ENCODE measurements at places on chromosomes 6 and 20.

DNA sequence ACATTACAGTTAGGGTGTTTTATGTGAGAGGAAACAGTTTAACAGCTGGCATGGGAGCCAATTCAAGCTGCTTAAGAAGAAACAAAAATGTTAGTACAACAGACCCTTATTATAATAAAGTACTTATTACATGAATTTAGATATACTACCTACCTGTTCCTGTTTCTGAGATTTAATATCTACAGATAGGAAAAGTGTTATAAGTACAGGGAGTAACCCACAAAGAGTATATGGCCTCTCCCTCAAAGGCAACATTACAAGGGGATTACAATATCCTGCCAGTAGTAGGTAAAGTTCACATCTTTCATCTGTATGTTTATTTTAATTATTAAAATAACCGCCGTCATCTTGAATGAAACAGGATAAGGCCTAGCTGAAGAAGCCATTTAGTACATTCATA is 1.8 kb upstream of the ME1 start:
- DNase-seq = no peak

- no peak for DNase-seq
Observed at GRCh38 chr20:43974695-43975094, 60.0 kb downstream of the TOX2 start.

DNA sequence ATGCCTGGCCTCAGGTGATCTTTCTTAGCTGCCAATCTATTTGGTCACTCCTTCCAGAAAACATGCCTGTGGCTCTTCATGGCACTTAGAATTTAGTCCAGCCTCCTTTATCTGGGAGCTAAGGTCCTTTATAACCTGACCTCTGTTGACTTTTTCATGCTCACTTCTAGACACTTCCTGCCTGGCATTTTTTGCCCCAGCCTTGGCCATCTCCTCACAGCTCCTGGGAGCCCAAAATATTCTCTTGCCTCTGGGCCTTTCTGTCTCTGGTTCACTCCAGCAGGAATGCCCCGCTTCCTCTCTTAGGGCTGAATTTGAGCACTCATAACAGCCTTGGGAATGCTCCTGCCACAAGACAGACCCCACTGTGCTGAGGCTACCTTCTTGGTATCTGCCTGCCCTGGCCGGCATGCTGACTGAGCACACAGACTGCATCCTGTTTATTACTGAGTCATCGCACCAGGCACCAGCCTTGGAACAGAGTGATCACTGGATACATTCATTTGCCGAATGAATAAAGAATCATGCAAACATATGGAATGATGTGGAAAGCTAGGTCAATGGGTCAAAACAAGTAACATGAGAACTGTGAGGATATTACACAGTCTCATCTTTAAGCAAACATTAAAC is 5.8 kb upstream of the EEF1E1 start:
- no peak for DNase-seq

GRCh38 chr20:18284805-18285533 is 3.4 kb upstream of the ZNF133 start:
- DNase-seq = no peak

DNA sequence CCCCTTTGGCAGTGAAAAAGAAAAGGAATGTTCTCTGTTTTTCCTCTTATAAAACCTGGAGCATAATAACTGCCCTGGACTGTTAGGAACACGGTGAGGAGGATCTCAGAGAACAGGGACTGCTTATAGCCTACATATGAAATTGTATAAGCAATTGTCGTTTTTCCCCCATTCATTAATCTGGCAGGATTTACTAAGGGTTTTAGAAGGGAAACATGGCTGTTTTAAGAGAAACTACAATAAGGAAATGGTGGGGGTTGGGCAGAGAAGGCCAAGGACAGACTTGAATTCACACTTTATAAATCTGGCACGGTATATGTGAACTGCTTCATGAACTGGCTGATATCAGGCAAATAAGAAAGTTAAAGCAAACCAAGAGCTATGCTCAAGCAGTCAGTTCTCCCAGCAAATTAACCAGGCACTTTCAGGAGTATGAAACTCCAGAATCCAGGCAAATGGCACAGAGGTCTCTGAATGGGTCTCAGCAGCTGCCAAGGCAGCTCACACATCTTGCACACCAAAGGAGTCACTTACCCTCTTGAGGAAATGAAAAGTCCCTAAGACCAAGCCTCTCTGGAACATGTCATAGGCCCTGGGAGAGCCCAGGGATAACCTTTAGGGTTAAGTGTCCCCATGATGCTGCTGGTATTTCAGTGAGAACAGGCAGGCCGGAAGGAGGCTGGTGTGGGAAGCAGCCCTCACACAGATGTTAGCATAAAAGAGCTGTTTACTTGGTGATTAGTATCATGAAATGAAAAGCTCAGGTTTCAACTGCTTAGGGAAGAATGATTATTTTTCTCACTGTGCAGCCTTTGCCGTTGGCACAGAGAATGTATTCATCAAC is 260.5 kb upstream of the MARCKS start:
- no peak for DNase-seq

DNA sequence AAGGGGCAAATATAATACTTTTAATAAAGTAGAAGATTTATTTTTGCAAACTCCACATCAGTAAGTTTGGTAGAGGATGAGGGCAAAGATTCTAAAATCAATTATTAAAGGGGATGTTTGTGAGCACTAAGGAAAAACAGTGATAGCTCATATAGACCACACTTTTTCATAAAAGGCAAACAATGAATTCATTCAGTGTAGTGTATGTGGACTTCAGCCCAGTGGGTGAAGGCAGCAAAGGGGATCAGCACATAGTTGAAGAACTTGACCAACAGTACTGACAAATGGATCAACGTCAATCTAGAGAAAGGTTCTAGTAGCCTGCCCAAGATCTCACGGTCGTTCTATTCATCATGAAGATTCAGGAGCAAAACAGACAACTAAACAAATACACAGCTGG is 45.3 kb downstream of the MAK start:
- DNase-seq = no peak

DNA sequence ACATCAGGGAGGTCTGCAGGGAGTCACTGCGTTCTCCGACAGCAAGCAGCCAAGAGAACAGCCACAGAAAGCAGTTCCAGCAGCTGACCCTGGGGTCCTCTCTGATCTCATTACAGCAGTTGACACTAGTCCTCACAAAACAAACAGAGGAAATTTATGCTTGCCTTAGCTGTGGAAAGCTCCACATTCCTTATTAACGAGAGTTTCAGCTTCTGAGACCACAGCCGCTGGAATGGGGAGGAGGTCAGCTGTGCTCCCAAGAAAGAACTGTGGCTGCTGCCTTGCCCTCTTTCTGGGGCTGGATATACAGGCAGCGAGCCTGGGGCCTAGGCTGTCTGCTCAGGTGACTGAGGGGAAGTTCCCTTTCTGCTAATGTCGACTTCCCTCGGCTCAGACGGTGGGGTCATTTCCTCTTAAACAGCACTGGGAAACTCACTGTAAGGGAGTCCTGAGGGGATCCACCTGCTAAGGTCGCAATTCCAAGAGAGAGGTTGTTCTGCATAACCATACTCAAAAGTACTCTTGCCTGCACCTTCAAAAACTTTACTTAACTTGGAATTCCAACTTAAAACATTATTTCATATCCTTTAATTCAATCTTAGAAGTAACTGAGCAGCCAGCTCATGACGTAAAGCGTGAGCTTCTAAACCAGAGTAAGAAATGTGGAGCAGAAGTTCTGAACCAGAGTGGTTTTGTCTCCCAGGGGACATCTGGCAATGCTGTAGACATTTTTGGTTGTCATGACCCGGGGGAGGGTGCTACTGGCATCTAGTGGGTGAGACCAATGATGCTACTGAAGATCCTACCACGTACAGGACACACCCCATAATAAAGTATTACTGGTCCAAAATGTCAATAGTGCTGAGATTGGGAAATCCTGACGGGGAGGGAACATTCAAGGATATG is 80.3 kb downstream of the BACH2 start:
- peak; percentile 58 for DNase-seq

GRCh38 chr6:139325686-139326085 is 33.9 kb upstream of the TXLNB start:
- DNase-seq = no peak

GRCh38 chr6:73180763-73181619 is 44.3 kb downstream of the KHDC1L start:
- peak; percentile 34 for DNase-seq

DNA sequence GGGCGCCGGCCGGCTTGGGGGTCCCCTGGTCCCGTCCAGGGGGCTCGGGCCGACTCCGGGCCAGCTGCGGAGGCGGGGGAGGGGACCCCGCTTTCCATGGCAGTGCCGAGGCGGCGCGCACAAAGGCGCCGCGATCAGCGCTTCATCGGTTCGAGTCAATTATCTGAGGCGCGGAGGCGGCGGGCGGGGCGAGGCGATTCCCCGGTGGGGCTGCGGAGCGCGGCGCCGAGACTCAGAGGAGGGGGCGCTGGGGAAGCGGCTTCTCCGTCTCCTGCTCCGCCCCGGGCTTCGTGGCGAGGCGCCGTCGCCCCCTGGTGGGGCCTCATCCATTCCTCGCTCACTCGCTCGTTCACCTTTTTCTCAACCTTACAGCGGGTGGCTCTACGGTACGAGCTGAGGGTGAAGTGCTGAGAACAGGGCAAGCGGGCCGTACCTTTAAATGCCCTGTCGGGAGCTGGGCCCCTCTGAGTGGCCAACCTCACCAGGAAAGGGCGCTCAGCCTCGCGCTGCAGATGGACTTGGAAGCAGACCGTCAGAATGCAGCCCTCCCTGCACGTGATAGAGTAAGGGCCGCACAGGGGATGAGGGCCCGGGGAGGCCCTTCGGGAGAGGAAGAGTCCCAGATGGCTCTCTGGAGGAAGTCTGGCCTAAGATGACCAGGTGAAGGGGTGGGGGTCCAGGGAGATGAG is 39.9 kb downstream of the SLC52A3 start:
- DNase-seq = peak; percentile 94

- DNase-seq = peak; percentile 43
Observed at GRCh38 chr6:35214869-35215664, 1.3 kb downstream of the SCUBE3 start.

GRCh38 chr20:49768204-49769047 is 44.2 kb upstream of the SLC9A8 start:
- DNase-seq = peak; percentile 56

DNA sequence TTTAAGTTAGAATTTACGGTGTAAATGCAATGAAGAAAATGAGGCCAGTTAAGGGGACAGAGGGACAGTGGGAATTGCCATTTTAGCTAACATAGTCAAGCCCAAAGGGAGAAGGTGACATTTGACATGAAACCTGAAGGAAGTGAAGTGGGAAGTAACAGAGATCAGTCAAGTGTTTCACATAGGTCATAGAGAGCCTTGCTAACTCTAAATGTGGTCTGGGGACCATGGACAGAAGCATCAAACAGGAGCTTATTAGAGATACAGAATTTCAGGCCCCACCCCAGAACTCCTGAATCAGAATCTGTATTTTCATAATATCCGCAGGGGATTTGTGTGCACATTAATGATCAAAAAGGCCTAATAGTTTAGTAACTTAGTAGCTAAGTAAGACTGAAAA is 393.7 kb downstream of the FRK start:
- DNase-seq = no peak

- DNase-seq = no peak
Observed at GRCh38 chr6:116392132-116393013, 21.6 kb downstream of the DSE start.

GRCh38 chr20:42919316-42919715 is 270.4 kb downstream of the PTPRT start:
- DNase-seq = no peak

DNA sequence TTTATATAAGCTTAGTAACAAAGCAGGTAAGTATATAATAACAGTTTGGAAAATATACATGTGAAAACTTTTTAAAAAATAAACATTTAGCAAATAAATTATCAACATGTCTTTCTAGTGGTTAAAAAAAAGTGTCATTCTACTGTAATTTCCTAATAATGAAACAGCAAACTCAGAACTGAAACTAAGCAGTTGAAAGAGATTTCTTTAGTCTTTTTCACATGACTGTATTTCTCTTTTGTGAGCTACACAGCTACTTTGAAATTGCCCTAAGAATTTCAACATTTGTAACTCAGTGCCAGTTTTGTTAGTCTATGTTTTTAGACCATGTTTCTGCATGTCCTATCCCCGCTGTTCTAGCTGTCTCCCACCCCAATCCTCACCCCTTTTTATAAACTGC is 28.4 kb upstream of the SDHAF4 start:
- DNase-seq = no peak

DNA sequence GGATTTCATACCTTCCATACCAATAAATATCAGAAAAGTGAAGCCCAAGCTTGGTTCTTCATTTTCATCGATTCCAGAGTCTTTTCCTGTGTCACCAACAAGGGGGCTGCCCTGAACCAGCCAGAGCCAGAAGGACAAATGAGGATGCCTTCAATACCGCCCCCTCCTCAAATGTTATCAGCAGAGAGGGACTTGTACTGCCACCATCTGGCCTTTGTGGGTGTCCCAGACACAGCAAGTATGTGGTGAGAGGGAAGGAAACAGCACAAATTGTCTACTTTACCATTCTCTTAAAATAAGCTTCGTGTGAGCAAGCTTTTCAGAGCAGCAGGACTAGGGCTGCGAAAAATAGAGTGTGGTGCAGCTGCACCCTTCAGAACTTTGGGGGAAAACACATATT is 165.3 kb downstream of the SOBP start:
- DNase-seq = peak; percentile 83

DNA sequence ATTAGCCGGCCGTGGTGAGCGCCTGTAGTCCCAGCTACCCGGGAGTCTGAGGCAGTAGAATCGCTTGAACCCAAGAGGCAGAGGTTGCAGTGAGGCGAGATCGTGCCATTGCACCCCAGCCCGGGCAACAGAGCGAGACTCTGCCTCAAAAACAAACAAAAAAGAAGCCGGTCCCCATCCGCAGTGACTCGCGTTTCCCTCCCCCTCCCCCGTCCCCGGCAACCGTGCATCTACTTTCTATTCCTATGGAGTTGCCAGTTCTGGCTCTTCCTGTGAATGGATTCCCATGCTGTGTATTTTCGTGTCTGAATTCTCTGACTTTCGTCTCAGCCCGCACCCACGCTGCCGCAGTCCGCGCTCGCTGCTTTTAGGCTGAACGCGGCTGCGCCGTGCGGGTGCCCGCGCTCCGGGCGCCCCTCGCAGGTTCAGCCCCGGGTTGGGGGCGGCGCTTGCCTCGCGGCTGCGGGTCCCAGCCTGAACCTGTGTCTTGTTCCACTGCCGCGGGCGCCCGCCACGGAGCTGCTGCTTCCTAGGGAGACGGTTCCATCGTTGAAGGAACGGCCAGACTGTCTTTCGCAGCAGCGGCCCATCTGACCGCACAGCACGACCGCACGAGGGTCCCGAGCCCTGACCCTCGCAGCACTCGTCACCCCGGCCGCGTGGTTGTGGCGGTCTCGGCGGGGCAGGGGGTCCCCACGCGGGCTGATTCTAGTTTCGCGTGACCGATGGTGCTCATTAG is 1.1 kb upstream of the MRGBP start:
- peak; percentile 68 for DNase-seq

- no peak for DNase-seq
Observed at GRCh38 chr20:39029364-39029763, 67.2 kb downstream of the DHX35 start.

DNA sequence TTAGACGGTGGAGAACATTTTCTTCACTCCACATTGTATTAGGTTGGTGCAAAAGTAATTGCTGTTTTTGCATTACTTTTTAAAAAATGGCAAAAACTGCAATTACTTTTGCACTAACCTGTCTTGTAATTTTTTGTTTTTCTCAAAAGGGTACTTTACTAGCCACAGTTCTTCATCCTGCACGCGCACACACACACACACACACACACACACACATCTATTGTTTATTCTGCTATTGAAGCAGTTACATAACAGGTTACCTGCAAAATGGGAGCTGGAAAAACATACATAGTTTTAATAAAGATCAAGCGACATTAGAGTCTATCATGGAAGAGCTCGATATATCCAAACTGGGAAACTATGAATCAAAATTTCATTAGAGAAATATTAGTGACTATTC is 235.2 kb downstream of the SIM1 start:
- DNase-seq = no peak

Measured in neural progenitor cell (in vitro differentiated cells).